Right cardiac atrium (tissue), 5 donors: ENCODE measurements at places on chromosomes 7 and 10. TPM values are rescaled to one million over a fixed set of nuclear protein-coding genes. Genes with fewer than 3 reads are reported as not detected.

Gene CHN2
- total RNA-seq: 4.7 TPM

Gene OR2A5
- not detected for total RNA-seq

Gene ASB4
- 3.8 TPM for total RNA-seq

Gene PNLIP
- 0.39 TPM for total RNA-seq

Gene CCL26
- 1.3 TPM for total RNA-seq
